ENCODE measurements at places on chromosomes 6 and 20.

DNA sequence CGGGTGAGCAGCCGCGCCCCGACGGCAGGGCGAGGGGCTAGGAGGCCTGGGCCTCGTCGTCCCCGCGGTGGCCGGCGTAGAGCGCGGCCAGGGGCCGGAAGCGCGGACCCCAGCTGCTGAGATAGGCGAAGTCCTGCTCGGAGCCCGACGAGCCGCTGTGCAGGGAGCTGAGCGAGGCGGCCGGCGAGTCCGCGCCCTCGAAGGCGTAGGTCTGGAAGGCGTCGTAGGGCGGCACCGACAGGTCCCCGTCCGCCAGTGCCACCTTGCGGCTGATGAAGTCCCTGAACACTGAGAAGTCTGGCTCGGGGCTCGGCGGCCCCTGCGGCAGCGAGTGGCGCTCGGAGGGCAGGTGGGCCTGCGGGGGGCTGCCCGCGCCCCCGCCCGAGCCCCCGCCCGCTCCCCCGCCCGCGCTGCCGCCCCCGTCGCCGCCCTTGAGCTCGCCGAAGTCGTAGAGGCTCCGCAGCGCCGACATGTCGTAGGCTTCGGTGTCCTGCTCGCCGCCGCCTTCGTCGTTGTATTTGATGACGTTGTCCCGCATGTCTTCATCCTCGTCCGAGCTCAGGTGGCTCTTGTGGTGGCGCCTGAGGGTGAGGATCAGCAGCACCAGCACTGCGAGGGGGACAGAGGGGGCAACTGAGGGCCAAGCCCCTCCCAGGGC lies 56.5 kb downstream of the CD40 start:
- peak; percentile 51 for DNase-seq

GRCh38 chr6:167791780-167792478 lies 34.8 kb upstream of the AFDN start:
- no peak for DNase-seq

DNA sequence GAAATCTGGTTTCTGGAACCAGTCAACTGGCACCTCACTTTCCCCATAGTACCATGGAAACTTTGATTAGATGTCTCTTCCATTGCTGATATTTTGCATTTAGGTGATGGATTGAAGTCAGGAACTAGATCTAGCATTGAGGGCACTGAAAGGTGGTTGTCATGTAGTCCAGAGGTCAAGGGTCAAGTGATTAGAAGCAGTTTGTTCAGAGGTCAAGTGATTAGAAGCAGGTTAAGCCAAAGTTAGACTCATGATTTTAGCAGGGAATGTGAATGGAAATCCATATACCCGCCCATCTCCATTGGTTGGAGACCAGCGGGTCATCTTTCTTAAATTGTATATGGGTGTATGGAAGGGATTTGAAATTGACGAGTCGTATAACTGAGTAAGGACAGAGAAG lies 51.2 kb downstream of the CBFA2T2 start:
- DNase-seq, result no peak

- no peak for DNase-seq
Observed at GRCh38 chr20:46621492-46621891, 29.8 kb downstream of the SLC13A3 start.

DNA sequence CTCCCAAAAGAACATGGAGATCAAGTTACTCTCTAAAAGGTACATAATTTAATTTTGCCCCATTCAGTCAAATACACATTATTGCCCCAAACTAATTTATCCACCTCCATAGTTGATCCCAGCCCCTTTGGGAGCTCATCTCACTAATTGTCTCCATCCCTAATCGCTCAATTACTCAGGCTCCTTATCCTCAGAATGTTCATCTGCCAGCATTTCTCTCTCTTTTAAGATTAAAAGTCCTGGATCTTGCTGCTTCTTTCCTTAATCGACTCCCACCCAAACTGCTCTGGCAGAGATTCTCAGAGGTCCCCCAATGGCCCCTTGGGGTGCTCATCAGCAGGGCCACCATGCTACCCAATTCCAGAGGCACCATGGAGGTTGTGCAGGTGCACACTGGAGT lies 18.4 kb upstream of the NNAT start:
- no peak for DNase-seq

DNA sequence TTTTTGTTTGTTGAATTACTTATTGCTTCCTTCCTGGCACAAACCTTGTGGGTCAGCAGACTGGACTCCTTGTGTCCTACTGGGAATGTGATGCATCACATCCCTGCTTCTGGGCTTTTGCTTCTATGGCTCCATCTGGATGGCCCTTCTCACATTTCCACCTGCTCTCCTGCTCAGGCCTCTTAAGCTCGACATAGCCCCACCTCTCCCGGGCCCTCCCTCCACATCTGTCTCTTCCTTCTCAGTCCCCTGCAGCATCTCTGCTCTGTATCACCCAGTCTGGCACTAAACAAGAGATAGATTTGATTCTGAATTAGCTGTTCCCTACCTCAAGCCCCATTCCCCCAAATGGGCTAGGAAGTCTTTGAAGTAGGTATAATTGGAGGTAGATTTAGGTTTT lies 356.8 kb downstream of the DHX35 start:
- no peak for DNase-seq

Data from stimulated activated naive CD4-positive, alpha-beta T cell (primary cell).